Fibroblast of villous mesenchyme (primary cell): ENCODE measurements at places on chromosomes 6 and 20.

GRCh38 chr6:41638935-41639808 lies 904 bp downstream of the MDFI start:
- peak; percentile 7 for DNase-seq

- DNase-seq = no peak
Measured at GRCh38 chr6:116456106-116456505, 5.1 kb upstream of the CALHM6 start.

DNA sequence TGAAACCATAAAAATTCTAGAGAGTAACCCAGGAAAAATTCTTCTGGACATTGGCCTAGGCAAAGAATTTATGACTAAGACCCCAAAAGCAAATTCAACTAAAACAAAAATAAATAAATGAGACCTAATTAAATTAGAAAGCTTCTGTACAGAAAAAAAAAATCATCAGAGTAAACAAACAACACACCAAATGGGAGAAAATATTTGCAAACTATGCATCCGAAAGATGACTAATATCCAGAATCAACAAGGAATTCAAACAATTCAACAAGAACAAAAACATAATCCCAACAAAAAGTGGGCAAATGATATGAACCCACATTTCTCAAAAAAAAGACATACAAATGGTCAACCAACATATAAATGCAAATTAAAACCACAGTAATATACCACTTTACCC lies 242.6 kb upstream of the CDYL start:
- DNase-seq = peak; percentile 12

DNA sequence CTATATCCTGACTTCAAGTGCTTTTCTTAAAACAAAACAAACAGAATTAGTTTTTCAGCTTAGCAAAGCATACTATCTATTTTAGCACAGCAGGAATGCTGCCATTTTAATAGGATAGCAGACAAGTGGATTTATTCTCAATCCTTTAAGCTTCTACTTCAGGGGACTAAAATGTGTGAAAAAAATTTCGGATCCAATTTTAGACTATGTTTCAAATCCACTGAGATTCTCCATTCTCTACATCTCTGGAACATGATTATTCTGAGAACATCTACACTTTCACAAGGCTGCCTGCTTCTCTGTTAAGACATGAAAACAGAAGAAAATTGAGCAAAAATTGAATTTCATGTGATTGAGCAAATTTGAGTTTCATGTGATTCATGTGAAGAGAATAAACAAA lies 1321.3 kb downstream of the HACE1 start:
- no peak for DNase-seq

GRCh38 chr6:25137916-25138232 lies 141.3 kb upstream of the CARMIL1 start:
- DNase-seq = no peak

GRCh38 chr6:52375780-52376556 lies 14.0 kb downstream of the PAQR8 start:
- DNase-seq = no peak

GRCh38 chr6:96939007-96939805 lies 14.7 kb downstream of the KLHL32 start:
- peak; percentile 12 for DNase-seq

GRCh38 chr20:63785691-63786131 lies 45.4 kb downstream of the ZBTB46 start:
- no peak for DNase-seq

DNA sequence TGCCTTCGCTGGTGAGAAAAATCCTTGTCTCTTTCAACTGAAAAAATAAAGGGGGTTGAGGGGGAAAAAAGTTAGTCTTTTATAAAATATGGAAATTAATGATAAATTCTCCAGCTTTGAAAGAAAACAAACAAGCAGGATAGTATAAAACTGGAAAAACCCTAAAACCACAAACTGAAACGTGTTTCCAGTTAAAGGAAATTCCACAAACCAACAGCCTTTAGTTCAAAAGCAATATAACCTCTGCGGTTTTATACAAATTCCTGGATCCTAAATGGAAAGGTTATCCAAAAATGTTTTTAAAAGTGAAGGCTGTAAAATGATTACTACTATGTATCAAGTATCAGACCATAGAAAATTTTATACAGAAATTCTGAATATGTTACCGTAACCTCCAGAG lies 55.6 kb downstream of the BMP5 start:
- DNase-seq = peak; percentile 23

GRCh38 chr6:4775494-4776130 lies 592 bp upstream of the CDYL start:
- DNase-seq = peak; percentile 83

GRCh38 chr6:52541135-52541534 lies 35.7 kb downstream of the TRAM2 start:
- no peak for DNase-seq

DNA sequence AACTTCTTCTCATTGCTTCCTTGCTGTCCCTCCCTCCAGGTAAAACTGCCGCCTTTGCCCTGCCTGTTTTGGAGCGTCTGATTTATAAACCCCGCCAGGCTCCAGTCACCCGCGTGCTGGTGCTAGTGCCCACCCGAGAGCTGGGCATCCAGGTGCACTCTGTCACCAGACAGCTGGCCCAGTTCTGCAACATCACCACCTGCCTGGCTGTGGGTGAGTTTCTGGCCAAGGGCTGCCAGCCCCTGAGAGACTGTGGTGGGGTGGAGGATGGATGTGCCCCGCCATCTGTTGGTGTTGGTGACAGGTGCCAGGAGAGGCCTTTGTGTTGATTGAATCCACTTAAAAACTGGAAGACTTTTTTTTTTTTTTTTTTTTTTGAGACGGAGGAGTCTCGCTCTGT lies 9.5 kb downstream of the DDX27 start:
- DNase-seq = no peak

DNA sequence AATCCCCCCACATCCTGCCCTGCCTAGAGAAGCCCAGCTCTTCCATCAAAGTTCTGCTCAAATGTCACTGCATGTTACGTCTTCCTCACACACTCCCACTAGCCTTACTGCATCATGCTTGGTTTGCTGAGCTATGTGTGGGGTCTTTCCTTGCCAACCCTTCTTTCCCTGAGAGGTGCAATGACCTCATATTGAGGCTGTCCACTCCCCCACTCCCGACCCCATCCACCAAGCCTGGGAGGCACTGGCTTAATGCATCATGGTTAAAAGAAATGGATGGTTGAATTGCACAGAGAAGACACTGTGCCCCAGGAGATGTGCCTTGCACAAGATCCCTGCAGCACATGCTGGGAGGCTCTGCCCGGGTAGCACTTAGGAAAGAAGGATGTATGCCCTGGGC lies 7.7 kb upstream of the IRF4 start:
- DNase-seq = no peak

GRCh38 chr6:45704056-45704800 lies 311.4 kb downstream of the CLIC5 start:
- no peak for DNase-seq

DNA sequence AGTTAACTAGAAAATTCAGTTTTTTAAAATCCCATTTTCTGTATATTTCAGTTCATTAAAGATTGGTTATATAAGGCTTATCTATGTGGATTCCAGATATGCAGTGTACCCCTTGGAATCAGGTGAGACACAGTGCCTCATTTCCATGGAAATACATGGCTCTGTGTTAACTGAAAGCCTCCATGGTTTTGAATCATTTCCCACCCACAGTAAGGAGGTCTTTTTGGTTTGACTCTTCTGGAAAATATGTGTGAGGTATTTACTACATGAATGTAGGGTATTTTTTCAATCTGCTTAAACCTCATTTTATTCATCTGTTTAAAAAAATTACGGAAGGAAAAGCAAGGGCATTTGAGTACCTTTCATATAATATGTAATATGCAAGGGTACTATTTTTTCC lies 25.5 kb downstream of the RNF144B start:
- no peak for DNase-seq

- peak; percentile 53 for DNase-seq
Measured at GRCh38 chr20:43408848-43409576, 48.7 kb upstream of the SRSF6 start.

- DNase-seq = no peak
Measured at GRCh38 chr6:152209211-152209610, 401.7 kb downstream of the ESR1 start.

DNA sequence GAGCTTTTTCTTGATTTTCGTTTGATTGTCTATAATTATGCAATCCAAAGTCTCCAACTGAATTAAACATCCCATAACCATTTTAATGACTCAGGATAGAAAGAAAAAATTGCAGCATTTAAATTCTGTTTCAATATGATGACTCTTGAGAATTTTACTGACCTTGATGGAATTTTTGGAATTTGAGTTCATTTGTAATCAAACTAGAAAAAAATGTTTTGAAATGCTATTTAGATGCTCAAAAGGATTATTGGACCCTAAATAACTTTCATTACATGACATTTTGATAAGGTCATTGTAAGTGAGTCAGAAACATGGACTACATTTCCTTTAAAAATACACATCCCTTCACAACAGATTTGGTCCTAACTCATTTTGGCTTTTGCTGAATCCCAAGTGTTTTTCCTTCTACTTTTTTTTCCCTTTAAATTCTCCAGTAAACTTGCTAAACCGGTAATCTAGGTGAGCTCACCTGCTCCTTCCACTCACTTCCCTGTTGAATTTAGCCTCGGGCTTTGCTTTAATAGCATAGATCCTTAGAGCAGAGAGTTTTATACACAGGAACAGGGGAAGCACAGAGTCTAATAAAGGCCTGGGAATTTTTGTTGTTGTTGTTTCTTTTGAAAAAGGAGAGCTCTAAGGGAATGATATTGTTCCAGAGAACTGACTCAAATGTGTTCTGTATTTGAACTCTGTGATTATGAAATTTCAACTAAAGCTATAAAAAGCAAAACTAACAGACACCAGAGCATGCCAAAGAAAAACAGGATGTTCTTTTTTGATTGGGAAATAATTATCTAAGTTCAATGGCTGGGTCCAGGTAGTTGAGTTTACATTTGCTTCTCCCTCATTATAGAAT lies 1088.2 kb upstream of the CITED2 start:
- DNase-seq = peak; percentile 92

DNA sequence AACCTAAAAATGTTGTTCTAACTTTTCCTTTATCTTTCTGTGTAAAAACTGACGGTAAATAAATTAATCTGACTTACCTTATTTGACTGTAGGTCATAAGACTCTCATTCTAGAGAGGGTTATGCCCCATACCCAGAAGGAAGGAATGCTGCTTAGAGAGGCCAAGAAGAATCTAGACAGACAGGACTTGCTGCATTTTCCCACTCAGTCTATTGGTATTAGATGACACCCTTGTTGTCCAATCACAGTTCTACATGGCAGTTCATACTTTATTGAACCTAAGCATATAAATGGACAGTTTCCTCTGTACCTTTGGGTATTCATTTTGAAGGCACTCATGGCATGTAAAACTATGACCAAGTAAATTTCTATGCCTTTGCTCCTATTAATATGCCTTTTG lies 359.6 kb upstream of the ID4 start:
- no peak for DNase-seq

DNA sequence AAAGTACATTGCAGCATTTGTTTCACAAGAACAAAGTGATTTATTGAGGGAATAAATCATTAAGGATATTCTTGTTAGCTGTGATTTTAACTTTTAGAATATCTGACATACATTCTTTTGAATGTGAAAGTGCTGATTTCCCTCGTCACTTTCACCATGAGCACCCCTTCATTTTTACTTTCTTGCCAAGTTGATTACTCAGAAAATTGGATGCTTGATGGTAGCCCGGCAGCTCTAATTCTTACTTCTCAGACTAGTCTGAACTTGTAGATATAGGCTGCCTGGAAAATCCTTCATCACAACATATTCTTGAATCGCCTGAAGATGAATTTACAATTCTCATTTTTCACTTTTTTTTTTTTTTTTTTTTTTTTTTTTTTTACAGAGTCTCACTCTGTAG lies 147.1 kb upstream of the SMLR1 start:
- peak; percentile 20 for DNase-seq

DNA sequence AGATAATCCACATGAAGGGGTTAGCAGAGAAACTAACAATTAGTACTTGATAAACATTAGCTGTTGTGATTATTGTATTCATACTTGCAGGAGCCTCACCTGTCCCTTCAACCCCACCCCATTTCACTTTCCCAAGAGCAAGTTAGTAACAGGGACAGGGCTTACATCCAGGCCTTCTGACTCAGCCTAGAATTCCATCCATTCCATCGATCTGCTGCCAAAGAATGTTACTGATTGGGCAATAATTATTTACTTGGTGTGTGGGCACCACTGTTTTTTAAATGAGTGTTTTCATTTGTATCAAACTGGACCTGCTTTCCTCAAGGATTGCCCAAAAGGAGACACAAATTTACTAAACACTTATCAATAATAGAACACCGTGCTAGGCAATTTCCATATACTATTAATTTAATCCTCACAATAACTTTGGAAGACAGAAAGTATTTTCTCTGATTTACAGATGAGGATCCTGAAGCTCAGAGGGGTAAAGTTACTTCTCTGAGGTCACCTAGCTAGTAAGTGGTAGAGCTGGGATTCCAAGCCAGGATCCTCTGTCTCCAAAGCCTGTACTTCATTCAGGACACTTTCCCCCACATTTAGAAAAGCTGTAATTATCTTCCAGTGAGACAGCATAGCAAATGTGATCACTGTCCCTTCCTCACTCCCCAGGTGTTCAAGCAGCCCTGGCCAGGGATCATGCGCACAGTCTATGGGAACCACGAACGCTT lies 32.8 kb downstream of the GSS start:
- DNase-seq = peak; percentile 79

GRCh38 chr6:118594877-118595276 lies 46.8 kb downstream of the PLN start:
- DNase-seq = no peak

DNA sequence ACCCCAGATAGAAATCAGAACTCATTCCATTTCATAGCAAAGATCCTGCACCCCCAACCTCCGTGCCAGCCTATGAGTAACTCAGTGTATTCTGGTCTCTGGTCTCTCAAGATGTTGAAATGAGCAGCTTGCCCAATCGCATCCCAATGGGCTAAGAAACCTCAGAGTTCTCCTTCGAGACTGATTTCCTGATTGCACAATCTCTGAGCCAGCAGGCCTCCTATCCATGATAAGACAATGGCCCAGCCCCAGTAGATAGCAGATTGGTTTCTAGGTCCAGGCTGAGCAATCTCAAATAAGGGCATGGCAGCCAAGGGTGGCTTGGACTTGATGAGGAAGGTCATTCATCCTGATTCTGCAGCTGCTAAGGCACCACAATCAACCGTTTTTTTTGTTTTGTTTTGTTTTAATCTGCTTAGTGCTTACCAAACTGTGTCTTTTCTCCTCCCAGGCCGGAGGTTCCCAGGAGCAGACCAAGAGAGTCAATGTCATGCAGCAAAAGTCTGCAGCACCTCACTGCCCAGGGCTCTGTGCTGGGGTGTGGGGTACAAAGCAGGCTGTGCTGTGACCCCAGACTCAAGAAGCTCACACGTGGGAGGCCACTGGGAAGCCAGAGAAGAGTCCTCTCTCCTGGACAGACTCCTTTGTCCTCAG lies 125.1 kb upstream of the NXT1 start:
- peak; percentile 98 for DNase-seq
